ENCODE measurements at places on chromosomes 7 and 10.

DNA sequence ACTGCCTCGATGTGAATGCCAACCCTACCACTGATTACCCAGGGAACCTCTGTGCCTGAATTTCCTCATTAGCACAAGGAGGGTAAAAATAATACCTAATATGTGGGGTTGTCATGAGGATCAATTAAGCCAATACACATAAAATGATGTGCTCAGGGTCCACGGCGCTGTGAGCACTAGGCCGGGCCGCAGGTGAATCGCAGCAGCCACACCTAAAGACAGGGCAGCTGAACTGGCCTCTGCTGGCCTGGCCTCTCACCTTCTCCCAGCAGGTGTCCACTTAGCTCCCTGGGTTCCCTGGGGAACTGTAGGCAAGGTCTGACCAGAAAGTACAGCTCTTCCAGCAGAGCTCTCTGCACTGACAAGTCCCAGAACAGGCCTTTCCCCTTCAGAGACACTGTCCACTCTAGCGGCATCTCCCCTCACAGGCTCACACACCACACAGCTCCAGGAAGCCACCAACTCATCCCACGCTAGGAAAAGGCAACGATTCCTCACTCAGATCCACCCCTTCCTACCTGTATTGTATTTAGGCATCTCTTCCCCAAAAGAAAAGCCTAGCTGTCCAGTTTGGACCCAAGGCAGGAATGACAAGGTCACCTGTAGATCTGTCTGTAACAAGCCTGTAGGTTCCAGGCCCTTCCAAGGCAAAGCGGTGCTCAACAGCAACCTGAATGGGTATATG lies 273.1 kb downstream of the USP6NL start:
- DNase-seq = no peak

- DNase-seq = no peak
Observed at GRCh38 chr7:125645770-125646169, 716.1 kb upstream of the POT1 start.

- no peak for DNase-seq
Observed at GRCh38 chr7:94057955-94058354, 53.8 kb upstream of the BET1 start.

GRCh38 chr7:149199234-149199995 lies 4.1 kb downstream of the ZNF282 start:
- no peak for DNase-seq

GRCh38 chr7:80600046-80600445 lies 38.4 kb upstream of the CD36 start:
- no peak for DNase-seq

GRCh38 chr10:77452952-77453564 lies 184.6 kb downstream of the KCNMA1 start:
- DNase-seq = no peak

DNA sequence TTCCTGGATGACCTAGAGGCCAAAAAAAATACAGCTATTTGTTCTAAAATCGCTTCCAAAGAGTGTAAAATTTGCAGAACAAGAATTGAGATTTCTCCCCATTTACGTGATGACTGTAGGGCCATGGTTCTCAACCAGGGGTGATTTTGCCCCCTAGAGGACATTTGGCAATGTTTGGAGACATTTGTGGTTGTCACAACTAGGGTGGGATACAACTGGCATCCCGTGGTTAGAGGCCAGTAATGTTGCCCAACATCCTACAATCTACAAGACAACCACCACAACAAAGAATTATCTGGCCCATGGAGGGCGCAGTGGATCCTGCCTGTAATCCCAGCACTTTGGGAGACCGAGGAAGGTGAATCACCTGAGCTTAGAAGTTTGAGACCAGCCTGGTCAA lies 22.8 kb upstream of the MALSU1 start:
- DNase-seq = no peak

DNA sequence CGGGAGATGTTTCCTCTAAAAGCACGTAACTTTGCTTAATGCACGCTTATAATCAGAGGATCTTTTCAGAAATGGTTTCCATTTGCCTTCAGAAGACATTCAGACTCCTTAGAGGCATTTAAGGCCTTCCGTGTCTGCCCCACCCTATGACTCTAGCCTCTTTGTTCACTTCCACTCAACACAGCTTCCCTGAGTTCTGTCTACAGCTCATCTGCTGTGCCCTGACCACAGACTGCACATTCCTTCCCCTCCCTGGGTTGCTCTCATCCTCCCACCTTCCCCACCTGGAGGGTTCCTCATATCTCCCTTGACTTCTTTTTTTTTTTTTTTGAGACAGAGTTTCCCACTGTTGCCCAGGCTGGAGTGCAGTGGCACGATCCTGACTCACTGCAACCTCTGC lies 16.6 kb downstream of the FBH1 start:
- DNase-seq = no peak

- DNase-seq = no peak
Observed at GRCh38 chr7:12601302-12601869, 30.9 kb downstream of the SCIN start.

DNA sequence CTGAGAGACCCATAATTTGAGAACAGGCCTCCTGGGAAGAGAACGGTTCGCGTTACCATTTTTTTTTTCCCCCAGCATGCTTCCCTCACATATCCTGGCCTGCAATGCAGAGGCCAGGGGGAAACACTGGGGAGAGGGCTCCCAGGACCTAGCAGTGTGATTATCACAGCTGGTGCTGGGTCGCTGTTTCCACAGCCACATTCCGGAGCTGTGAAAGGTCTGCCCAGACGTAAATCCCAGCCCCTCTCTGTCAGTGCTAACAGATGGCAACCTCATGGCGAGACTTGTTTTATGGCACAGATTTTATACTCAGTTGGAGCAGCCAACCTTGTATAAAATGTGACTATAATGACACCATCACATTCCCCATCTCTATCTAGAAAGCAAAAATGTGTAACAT lies 150.5 kb downstream of the PLXDC2 start:
- DNase-seq = no peak

- no peak for DNase-seq
Observed at GRCh38 chr10:125148528-125148927, 11.8 kb downstream of the CTBP2 start.

DNA sequence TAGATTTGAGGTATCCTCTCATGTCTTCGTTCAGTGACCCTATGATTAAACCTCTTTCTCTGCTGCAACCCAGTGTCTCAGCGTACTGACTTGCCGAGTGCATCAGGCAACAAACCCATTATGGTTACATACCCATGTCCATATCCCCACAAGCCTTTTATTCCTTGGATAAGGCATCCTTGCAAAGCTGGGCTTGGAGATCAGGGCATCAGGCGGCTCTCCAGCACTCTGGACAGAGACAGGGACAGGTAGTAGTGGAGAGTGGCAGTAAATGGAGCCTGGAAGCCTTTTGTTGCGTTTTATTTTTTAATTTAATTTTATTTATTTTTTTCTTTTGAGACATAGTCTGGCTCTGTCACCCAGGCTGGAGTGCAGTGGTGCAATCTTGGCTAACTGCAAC lies 32.0 kb upstream of the NPFFR1 start:
- DNase-seq = no peak

DNA sequence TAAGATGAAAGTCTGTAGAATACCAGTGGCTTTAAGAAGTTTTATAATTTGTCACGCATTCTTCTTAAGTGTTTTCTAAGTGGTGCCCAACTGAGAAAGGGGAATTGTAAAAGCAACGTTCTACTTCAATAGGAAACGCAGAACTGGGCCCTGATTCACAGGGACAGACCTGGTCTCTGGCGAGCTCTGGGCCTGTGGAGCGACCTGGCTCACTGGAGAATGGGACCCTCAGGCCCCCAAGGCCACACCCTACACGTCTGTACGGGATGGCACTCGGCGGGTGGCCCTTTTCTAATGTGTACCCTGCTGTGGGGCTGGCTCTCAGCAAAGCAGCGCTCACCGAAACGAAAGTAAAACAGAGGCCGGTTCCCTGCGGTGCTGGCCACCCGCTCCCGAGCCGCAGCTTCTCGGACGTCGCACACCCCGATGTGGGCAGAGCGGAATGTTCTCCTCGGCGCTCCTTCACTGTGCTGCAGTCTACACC lies 205.0 kb downstream of the DIP2C start:
- no peak for DNase-seq

- peak; percentile 16 for DNase-seq
Observed at GRCh38 chr7:142412551-142413193, 154.8 kb upstream of the PRSS58 start.

GRCh38 chr10:71575451-71575850 lies 144.1 kb downstream of the C10orf105 start:
- peak; percentile 50 for DNase-seq

GRCh38 chr10:63171255-63171855 lies 38.2 kb downstream of the NRBF2 start:
- DNase-seq = no peak

DNA sequence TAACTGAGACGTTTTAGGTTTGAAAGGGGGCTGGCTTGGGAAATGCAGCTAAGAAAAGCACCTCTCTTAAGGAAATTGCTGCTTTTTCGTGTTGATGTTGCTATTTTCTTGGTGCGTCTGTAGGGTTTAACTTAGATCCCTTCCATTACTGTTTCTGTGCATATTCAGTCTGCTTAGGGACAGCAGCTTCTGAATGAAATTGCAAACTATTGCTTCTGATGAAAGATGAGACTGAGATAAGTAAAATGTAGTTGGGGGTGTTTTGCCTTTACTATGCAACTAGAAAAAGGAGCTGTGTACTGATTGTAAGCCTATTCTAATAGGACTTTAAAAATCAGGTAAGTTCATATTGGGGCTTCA lies 772 bp downstream of the HDAC9 start:
- peak; percentile 64 for DNase-seq

DNA sequence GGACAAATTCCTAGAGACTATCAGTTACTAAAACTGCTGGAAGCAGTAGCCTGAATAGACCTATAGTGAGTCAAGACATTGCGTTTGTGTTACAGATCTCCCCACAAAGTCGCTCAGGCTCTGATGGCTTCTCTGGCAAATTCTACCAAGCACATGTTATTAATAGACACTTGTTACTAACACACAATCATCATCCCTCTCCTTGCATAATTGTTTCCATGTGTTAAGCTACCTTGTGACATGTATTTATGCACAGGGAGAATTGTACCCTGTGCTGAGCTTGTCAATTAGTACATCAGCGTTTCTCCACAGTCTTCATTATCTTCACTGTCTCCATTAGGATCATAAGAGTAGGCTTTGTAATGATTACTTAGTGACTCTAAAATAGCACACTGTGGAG lies 31.2 kb downstream of the DYNC2I1 start:
- DNase-seq = no peak

DNA sequence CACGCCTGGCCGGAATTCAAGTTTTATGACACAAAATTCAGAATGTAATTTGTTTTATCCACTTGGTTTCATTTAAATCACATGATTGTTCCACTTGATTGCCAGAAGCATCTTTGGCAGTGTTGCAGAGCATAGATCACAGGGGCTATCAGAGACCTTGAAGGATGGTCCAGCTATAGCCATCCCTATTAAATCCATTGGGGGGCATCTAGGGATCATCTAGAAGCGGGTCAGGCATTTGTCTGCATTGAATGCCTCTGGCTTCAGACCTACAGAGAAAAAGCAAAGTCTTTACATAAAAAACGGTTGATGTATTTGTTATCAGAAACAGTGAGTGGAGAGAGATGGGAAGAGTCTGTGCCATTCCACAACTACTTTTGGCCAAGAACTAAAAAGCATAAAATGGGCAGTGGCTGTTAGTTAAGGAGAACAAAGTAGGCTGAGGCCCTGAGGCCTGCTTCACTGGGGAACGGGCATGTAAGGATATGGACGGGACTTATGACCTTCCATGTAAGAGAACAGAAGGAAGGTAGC lies 146.3 kb downstream of the NXPH1 start:
- DNase-seq = no peak

DNA sequence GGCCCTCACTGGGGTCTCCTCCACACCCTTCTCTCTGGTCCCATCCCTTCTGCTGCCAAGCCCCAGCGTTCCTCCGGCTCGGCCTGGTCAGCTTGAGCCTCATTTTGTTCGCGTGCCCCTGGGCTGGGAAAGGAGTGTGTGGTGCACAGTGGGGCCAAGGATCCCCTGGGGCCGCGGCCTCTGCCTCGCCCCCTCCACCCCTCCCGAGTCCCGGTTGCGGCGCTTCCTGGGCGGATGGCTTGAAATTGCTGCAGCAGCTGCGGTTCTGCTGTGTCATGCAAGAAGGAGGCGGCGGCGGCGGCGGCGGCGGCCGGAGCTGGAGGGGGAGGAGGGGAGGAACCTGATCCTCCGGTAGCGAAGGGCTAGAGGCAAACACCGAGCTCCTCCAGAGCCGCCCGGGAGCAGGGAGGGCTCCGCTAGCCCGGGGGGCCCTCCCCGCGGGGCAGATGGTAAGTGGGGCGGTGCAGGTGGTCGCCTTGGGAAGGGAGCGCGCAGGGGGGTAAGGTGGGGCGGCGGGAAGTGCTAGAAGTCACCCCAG lies 217.8 kb upstream of the MKLN1 start:
- peak; percentile 70 for DNase-seq

- no peak for DNase-seq
Observed at GRCh38 chr7:26991796-26992195, 104.0 kb downstream of the HOXA1 start.

DNA sequence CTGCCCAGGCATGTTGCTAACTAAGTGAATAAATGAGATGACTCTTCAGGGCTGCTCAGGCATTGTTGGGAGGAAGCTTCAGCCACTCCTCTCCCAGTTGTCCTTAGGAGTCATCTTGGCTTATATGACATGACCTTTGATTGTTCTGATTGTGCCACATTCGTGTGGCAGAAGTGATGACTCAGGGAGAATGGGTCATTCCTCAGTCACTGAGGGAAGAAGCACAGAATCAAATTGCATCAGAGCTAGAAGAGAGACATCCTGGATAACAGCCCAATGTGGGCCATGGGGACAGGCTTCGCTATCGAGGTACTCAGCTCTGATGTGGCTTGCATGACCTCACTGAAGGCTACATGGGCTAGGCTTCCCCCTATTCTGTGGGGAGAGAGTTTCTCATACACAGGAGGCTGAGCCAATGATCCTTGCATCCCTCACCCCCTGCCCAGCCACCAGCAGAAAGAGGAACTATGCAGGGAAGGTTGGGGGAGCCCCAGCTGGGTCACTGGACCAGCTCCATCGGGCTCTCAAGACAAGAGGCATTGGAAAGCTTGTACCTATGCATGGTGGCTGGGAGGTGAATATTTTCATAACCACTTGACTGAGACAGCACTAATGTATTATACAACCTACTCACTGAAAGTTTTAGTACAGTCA lies 6.0 kb upstream of the HMX3 start:
- DNase-seq = no peak

DNA sequence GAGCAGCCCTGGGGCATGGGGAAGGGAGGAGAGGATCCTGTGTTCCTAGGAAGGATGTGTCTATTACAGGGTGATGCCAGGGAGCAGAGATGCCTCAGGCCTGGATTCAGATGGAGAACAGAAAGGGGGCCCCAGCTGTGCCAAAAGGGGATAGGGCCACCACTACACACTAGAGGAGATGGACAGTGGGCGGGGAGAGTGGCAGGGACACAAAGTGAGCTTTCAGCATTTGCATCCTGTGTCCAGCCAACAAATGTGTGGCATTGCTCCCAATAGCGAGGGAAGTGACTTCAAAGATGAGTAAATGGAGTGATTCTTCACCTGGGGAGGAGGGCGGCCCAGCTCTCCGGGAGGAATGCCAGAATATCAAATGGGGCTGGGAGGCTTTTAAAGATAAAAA lies 64.9 kb upstream of the WAPL start:
- peak; percentile 80 for DNase-seq
